ENCODE measurements at places on chromosomes 3 and 15.

GRCh38 chr3:105315815-105316214 is 50.9 kb upstream of the ALCAM start:
- no peaks in the 10 kb centered on the region for H3K4me1 ChIP-seq
- no peak overlapping the region for H3K27ac ChIP-seq
- no peak overlapping the region for H3K4me3 ChIP-seq
- H3K36me3 ChIP-seq, result no peaks in the 10 kb centered on the region

- H3K4me3 ChIP-seq, result no peak overlapping the region
- DNase-seq, result no peak
- no peaks in the 10 kb centered on the region for H3K4me1 ChIP-seq
- no peak overlapping the region for H3K27ac ChIP-seq
- H3K36me3 ChIP-seq, result no peaks in the 10 kb centered on the region
These were observed 91.9 kb downstream of the THSD4 start for GRCh38 chr15:71207141-71207540.

GRCh38 chr3:24294150-24294549 is 200.5 kb downstream of the THRB start:
- peaks cover 15% of the 10 kb centered on the region for H3K36me3 ChIP-seq
- no peaks in the 10 kb centered on the region for H3K27me3 ChIP-seq
- H3K27ac ChIP-seq, result no peak overlapping the region
- DNase-seq, result no peak
- peaks cover 4% of the 10 kb centered on the region for H3K4me1 ChIP-seq
- H3K4me3 ChIP-seq, result no peak overlapping the region

DNA sequence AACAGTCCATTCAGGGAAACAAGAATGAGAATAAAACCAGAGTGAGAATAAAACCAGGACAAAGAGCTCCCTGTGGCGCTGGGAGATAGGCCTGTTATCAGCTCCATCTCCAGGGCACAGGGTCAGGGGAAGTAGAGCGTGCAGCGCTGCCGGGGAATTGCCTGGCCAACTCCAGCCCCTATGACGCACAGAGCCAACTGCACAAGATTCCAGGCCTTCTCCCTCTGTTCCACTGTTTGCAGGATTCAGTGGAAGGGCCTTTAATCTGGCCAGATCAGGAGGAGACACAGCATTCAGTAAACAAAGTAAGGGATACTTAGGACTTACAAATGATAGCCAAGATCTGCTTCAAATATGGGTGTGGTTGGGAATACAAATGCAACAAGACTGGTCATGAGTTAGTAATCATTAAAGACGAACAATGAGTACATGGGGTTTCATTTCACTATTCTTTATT is 49.4 kb downstream of the ITGB5 start:
- H3K4me3 ChIP-seq, result no peak overlapping the region
- no peak for DNase-seq
- peaks cover 12% of the 10 kb centered on the region for H3K4me1 ChIP-seq
- H3K27me3 ChIP-seq, result peaks cover 44% of the 10 kb centered on the region
- no peaks in the 10 kb centered on the region for H3K36me3 ChIP-seq

DNA sequence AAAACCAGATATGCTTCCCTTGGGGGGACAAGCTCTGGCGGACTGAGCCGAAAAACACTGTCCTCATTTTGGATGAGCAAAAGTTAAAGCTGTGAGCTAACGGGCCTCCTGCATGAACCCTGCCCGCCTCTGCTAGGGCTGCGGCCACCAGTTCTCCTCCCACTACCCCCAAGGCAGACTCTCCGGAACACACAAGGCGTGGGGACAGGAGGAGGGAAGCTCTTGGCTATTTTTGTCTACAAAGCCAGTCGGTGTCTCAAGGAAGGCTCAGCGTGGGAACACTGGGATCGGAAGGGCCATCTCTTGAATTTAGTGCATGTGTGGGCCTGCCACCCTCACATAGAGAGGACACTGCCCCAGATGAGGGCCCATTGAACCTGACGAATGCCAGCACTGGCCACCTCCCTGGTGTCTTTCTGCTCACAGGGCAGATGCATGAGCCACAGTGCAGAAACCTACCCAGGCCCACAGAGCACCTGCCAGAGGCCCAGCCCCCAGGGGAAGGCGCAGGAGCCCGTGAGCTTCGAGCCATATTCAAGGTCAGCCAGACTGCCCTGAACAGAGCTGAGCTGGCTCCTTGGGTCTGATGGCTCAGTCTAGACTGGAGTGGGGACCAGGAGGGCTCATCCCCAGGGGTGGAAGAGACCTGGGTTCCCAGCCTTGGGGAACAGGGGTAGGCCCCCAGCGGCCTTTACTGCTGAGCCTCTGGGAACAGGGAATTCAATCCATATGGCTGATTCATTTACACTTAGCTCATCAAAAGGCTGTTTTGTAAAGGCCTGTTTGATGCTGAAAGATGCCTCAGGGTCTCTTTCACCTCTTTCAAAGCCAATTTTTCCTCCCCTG is 38.3 kb downstream of the HCN4 start:
- peaks cover 8% of the 10 kb centered on the region for H3K4me1 ChIP-seq
- DNase-seq, result no peak
- H3K27ac ChIP-seq, result no peak overlapping the region
- no peak overlapping the region for H3K4me3 ChIP-seq

GRCh38 chr3:125965505-125965904 is 3.5 kb upstream of the ROPN1B start:
- H3K27ac ChIP-seq, result no peak overlapping the region
- H3K27me3 ChIP-seq, result peaks cover under 1% of the 10 kb centered on the region
- DNase-seq, result no peak

DNA sequence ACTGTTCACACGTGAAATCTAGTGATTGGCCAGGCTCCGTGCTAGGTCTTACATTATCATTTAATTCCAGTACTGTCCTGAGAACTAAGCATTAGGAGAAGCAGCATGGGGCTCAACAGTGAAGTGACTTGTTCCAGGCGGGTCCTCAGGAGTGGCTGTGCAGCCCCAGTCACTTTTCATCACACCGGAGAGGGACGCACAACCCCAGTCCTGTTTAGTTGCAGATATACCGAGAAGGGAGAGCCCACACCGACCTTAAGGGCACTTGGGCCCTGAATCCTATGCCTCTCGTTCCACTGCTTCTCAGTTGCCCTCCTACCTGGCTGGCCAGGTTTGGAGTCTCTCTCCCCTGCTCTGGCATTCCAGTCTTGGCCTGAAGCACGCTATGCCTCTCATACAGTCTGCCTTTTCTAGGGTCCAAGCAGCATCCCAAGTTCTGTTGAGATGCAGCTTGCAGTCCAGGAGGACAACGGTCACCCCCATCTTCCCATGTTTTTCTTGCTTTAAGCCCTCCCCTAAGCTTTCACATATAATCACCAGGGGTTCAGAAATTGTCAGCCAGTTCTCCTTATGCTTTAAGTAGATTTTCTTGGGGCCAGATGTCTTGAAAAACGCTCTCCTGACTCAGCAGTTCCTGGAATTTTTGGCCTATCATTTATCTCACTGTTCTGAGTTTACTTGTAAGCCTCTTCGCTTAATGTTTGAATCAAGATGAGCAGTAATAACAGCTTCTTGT is 10.1 kb downstream of the FAM131A start:
- no peak for DNase-seq
- H3K27ac ChIP-seq, result no peak overlapping the region
- H3K27me3 ChIP-seq, result no peaks in the 10 kb centered on the region
- H3K4me3 ChIP-seq, result no peak overlapping the region
- peaks cover 34% of the 10 kb centered on the region for H3K36me3 ChIP-seq

DNA sequence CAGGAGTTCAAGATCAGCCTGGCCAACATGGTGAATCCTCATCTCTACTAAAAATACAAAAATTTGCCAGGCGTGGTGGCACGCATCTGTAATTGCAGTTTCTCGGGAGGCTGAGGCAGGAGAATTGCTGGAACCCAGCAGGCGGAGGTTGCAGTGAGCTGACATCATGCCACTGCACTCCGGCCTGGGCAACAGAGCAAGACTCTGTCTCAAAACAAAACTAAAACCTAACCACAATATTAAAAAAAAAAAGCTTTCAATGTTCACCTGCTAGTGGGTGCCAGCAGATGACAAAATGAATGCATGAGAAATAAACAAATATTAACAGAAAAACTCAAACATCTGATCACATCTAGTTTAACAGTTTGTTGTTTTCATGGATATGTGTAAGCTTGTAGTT is 9.0 kb downstream of the SLC24A1 start:
- peaks cover 12% of the 10 kb centered on the region for H3K4me1 ChIP-seq
- H3K36me3 ChIP-seq, result peaks cover 19% of the 10 kb centered on the region
- peak overlapping the region; percentile 56 for H3K27ac ChIP-seq
- no peak for DNase-seq
- H3K27me3 ChIP-seq, result no peaks in the 10 kb centered on the region
- H3K4me3 ChIP-seq, result no peak overlapping the region

DNA sequence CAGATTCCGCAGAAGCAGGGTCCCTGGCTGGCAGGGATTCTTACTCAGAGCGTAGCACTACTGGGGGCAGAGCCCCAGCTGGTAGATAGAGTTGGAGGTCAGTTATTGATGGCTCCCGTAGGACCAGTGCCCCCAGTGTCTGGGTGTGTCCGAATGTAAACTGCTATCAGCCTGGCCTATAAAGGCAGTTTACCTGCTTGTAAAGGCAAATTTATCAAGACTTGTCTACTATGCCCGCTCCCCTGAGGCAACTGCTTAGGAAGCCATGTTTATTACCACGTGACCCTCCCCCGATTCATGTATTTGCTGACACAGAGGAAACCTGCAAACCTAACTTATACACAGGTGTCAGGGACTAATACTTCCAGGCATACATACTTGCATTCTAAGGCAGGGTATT is 607 bp upstream of the PPP1R14D start:
- no peak overlapping the region for H3K4me3 ChIP-seq
- no peaks in the 10 kb centered on the region for H3K27me3 ChIP-seq
- H3K27ac ChIP-seq, result no peak overlapping the region
- DNase-seq, result no peak

- peaks cover 15% of the 10 kb centered on the region for H3K27me3 ChIP-seq
- DNase-seq, result no peak
- peaks cover 2% of the 10 kb centered on the region for H3K36me3 ChIP-seq
These were observed 14.5 kb downstream of the EPHB1 start for GRCh38 chr3:134809427-134810051.

GRCh38 chr3:44114142-44114541 is 127.5 kb upstream of the TOPAZ1 start:
- H3K36me3 ChIP-seq, result no peaks in the 10 kb centered on the region
- H3K4me3 ChIP-seq, result no peak overlapping the region
- H3K27ac ChIP-seq, result no peak overlapping the region
- H3K4me1 ChIP-seq, result no peaks in the 10 kb centered on the region
- H3K27me3 ChIP-seq, result peaks cover 50% of the 10 kb centered on the region
- DNase-seq, result peak; percentile 5

DNA sequence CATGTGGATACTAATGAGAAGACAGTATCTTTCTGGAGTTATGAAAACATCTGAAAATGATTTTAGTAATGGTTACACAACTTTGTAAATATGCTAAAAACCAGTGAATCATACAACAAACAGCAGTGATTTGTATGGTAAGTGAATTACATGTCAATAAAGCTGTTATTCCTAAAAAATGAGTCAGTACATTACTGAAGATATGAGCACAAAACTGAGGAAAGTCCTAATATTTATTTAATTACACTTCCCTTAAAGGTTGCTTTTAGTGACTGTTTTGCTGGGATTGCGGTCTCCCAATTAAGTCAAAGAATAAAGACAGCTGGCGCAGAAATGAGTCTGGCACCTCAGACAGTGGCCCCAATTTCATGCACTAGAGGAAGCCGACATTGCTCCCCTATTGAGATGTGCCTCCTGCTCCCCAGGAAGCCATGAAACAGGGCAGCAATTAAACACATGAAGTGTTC is 50.9 kb upstream of the FSIP1 start:
- H3K27me3 ChIP-seq, result no peaks in the 10 kb centered on the region
- no peak overlapping the region for H3K27ac ChIP-seq
- no peaks in the 10 kb centered on the region for H3K4me1 ChIP-seq
- H3K36me3 ChIP-seq, result no peaks in the 10 kb centered on the region
- DNase-seq, result no peak

Measured in stimulated activated naive B cell treated with anti-CD40 and anti-IgM and Interleukin-4, amounts not matched to agents 10 μg/mL and 1 μg/mL and 100 μg/mL, for 72 hours (primary cell).